ENCODE measurements at places on chromosomes 11 and 22.

- DNase-seq = no peak
Measured at GRCh38 chr11:36488096-36488495, 22.0 kb downstream of the TRAF6 start.

DNA sequence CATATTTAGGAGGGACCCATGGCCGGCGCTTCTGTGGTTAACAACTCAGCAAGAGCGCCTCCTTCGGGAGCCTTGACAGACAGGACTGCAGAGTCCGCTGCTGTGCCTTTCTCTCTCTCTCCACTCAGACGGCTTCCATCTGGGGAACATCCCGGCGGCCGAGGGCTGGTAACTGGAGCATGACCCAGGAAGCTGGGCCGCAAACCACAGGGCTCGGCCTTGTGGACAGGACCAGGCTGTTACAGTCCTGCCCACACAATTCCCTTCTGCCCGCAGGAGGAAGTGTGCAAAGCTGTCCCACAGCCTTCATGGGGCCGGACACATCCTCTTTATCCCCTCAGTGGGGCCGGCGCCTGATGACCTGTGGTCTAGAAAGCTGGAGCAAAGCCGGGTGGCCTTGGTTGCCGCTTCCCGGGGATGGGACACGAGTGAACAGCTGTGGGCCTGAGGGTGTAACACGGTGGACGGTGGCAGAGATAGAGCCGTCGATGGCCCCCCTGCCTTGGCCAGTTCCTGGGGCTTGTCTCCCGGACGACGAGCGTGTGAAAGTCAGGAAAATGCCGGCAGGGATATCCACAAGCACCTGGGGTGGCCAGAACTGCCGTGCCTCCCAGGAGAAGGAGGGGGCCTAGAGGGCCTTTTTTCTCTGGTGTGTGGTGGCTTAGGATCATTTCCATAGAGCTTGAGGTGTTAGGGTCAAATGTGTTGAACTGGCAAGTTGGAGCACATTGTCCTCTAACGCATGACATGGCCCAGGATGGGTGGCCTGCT is 50.1 kb downstream of the FBLN1 start:
- no peak for DNase-seq

DNA sequence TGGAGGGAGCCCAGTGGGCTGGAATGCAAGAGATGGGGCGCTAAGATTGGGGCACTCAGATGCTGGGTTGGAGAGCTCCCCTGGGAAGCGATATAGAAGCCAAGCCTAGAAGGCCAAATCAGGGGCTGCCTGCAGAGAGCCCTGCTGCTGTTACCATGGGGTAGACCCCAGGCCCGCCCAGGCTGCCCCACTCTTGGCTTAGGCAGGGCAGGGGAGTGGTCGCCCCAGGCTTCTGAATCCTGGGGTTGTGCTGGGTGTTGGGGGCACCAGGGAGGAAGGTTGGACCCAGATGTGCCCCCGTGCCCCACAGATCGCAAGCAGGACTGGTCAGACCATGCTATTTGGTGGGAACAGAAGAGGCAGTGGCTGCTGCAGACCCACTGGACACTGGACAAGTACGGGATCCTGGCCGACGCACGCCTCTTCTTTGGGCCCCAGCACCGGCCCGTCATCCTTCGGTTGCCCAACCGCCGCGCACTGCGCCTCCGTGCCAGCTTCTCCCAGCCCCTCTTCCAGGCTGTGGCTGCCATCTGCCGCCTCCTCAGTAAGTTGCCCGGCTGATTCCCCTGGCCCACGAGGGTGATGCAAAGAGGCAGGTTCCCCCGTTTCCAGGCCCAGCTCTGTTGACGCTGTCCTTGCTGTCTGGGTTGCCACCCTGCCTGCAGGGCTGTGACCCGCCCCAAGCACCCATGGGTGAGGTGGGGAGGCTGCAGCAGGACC is 3.9 kb downstream of the FERMT3 start:
- DNase-seq = no peak

DNA sequence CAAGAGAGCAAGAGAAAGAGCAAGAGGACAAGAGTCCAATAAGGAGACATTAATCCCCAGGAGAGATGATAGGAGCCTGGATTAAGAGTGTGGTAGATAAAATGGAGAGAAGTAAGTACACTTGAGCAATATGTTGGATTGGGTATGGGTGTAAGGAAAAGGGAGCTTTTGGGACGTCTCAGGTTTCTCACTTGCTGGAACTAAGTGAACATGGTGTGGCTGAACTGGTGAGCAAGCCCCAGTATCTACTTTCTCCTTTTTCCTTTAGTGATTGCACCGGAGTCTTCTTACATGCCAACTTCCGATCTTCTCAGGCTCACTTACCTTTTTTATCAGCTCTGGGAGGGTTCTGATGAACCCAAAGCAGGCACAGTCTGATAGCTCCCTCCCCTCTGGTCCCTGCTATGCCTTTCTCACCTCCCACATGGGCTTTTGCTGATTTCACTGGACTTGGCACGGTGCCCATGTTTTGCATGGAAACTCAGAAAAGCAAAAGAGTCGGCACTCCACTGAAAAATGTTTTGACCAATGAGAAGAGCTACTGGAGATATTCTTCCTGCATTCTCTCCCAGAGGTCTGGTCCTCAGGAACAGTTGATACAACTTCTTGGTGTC is 14.5 kb upstream of the APLNR start:
- DNase-seq = no peak

DNA sequence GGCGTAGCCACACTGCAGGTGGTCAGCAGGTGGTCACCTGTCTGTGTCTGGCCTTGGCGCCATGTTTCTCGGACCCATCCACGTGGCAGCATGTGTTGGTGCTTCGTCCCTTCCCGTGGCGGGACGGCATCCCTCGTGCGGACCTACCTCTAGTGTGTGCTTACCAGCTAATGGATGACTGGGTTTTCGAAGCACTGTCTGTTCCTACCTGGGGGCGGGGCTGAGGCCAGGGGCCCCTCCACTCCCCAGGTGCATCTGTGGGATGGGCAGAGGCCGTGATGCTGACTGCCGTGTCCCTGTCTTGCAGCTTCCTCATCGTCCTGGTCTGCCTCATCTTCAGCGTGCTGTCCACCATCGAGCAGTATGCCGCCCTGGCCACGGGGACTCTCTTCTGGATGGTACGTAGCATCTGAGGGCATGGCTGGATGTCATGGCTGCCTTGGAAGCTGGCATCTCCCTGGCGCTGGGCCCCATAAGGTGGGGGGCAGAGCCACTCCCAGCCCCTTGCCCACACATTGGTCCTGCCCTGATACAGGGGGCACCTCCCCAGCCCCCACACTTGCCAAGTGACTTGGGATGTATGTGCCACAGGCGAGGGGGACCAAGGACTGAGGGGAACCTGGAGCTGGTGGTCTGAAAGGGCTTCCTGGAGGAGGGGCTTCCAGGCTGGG is 82.9 kb downstream of the KCNQ1 start:
- DNase-seq = no peak

GRCh38 chr11:8361664-8362210 is 98.1 kb upstream of the LMO1 start:
- no peak for DNase-seq

DNA sequence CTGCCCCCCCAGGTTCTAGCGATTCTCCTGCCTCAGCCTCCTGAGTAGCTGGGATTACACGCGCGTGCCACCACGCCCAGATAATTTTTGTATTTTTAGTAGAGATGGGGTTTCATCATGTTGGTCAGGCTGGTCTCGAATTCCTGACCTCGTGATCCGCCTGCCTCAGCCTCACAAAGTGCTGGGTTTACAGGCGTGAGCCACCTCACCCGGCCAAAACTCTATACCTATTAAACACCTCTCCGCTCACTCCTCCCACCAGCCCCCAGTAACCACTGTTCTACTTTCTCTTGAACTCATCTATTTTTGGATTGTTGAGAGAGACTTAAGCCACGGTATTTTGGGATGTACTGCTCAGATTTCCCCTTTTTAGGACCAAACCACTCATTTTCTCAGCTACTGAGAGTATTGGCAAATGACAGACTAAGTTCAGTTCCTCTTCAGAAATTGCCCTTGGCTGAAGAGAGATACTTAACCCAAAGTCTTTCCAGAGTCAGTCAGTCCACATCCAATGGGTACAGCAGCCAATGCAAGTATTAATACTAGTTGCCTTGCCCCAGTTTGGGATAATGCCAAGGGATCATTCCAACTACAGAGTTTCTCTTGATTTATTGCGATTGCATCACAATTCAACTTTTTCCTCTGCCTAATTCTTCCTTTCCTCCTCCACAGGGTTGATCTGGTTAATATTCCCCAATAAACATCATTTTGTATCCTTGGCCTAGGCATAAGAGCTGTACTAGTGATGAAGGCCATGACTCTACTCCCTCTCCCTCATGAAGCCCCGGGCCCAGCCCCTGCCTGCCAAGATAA is 36.8 kb upstream of the CSTF3 start:
- DNase-seq = no peak

DNA sequence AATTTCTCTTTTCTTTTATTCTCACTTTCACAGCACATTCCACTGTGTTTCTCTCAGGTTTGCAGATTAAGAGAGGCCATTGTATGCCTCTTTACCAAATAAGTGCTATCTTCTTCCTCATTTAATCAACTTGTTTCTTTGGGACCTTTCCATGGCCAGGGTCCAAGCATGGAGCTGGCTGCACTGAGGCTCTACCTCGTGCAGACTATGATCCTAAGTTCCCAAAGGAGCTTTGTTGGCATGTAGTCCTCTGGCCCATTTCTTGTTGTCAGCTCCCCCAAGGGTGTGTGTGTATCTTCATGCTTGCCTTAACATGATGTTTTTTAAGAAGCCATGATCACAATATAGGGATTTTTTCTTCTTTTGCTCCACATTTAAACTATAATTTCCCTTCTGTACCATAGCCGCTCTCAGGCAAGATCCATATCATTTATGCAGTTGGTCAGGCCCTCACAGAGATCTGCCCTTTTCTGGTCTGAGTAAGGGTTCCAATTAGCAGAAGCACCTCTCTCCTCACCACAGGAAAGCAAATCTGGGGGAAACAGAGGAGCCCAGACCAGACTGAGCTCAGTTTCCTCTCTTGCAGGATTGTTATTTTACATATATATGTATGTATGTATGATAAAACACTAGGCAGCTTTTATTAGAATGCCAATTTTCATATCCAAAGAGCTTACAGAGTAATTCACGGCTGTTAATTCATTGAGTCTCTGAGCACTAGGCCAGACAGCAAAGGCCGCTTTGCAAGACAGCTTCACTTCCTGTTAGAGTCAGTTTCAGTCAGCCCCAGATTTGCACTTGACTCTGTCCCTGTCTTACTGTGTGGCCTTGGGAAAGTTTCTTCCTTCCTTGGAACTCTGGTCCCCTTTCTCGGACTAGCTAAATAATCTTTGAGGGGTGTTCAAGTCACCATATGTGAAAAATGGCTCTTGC is 34.3 kb downstream of the CYB5R2 start:
- no peak for DNase-seq

DNA sequence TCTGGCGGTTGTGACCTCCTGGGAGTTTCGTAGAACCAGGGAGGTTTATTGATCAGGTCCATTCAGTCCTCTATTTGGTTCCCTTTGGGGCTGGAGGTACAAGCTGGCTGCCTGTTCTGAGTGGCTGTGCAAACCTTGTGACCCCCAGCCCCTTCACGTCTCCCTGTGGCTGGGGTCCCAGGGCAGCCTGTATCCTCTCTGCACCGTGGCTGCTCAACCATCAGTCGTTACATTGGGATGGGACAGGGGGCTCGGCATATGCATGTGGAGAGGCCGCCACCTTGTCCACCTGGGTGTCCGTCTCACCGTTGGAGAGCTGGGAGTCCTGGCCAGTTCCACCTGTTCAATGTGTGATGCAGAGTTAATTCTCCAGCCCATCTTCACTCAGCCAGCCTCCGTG is 195.7 kb downstream of the TBC1D22A start:
- DNase-seq = no peak

- no peak for DNase-seq
Measured at GRCh38 chr11:66124564-66124963, 54.5 kb downstream of the PACS1 start.

GRCh38 chr22:28223826-28224225 is 304.8 kb upstream of the PITPNB start:
- DNase-seq = no peak

- DNase-seq = peak; percentile 15
Measured at GRCh38 chr11:6505577-6506240, 8.6 kb downstream of the DNHD1 start.

DNA sequence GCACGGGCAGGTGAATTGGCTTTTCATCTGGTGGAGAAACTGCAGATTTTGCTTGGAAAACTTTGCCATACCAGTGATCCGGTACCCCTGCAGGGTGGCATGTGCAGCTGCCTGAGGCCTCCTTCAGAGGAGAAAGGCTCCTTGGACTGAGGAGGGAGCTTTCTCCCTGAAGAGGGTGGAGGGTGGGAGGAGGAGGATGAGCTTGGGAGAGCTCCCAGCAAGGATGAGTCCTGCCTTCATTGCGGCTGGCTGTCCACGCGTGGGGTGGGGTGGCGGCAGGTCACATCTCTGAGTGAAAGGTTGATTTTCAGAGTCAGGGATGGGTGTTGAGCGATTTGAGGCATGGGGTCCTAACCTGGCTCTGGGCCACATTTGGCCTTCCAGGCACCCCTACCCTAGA is 96.8 kb downstream of the GRAMD1B start:
- no peak for DNase-seq

GRCh38 chr11:44747316-44747715 is 20.6 kb downstream of the TSPAN18 start:
- no peak for DNase-seq

DNA sequence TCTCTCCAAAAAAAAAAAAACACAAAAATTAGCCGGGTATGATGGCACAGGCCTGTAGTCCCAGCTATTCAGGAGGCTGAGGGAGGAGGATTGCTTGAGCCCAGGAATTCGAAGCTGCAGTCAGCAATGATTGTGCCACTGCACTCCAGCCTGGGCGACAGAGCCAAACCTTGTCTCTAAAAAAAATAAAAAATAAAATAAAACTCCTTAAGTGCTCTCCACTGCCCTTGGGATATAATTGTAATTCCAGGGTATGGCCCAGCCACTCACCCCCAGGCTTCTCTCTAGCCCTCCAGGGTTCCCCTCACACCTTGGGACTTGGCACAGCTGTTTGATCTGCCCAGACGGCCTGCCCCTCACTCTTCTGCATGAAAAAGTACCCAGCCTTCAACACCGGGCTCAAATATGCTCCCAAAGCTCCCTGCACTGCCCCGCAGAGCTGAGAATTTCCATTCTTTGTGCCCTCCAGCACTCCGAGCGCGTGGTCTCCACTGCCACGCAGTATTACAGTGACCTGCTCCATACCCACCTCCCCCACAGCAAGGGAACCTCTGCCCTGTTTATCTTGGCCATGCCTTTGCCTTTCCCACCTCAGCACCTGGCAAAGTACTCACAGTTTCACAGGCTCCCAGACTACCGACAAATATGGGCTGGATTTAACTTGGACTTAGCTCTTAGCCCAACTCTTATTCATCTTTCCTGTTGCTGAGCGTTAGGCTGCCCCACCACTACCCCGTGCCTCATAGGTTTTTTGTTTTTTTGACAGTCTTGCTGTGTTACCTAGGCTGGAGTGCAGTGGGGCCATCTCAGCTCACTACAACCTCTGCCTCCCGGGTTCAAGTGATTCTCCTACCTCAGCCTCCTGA is 7.6 kb upstream of the FTH1 start:
- DNase-seq = no peak

- DNase-seq = no peak
Measured at GRCh38 chr11:126160345-126161022, 51.0 kb downstream of the RPUSD4 start.

- peak; percentile 30 for DNase-seq
Measured at GRCh38 chr22:43862074-43862881, at the start of gene SULT4A1. SULT4A1 (minus strand) TSS chr22:43862513; CDS start chr22:43862382, 131 bp downstream.

All from NT2/D1 (cell line).